ENCODE measurements at places on chromosomes 3 and 15.

DNA sequence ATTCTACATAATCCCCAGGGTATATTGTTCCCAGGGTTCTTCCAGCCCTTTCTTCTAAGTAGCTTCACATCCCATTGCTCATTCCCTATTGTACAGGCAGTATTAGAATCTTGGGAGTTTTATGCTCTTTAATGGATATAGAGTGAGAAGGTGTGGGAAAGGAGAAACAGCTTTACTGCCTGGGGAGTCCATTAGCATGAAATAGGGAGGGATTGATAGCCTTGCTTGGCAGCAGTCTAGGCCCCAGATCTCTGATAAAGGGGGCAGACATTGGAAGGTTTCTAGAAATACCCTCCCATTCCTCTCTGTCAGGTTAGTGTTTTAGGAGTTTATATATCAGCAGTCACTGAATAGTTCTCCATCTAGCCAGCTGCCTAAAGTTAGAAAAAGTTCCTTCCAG is 334.3 kb downstream of the UNC13C start:
- no peak for DNase-seq

DNA sequence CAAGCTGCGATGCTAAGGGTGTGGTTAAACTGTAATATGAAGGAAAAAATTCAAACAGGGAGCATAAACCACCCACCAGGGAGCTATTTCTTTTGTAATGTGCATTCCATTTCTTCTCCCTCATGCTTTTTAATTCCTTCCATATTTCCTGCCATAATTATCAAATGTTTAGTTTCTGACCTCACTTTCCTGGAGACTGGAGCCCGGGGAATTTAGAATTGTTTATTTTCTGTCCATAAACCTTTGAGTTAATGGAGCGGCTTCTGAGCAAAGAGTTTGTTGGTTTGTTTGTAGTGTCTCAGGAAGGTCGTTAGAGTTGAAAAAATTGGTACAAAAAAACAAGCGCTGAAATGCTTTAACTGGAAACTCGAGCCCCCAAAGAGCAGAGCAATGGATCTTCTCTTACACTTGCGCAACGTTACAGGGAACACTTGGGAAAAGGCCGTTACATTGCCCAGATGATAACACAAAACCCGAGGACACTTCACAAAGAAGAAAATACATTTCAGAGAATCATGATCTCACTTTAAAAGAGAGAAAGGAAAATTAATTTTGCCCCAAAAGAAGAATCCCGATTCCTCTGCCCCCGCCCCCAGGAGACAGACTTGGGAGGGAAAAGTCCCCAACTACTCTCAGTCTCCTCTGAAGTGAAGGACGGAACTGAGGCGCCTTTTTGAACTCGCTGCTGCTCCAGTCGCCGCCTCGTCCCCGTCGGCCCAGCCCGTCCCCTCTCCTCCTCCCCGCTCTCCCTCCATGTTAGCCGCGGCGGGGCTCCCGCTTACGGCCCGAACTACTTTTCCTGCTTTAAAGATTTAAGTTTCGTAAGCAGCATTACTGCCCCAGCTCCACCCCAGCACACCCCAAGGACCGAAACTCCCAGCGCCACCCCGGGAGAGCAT is 842 bp downstream of the FSTL1 start:
- DNase-seq: peak; percentile 2

GRCh38 chr3:184669578-184669977 is 42.3 kb downstream of the MAGEF1 start:
- DNase-seq: no peak

- DNase-seq: peak; percentile 69
Observed at GRCh38 chr15:81293728-81294515, 30.0 kb downstream of the STARD5 start.

GRCh38 chr3:189488241-189488767 is 142.9 kb upstream of the TP63 start:
- no peak for DNase-seq

GRCh38 chr3:189500798-189501495 is 130.2 kb upstream of the TP63 start:
- DNase-seq: no peak

DNA sequence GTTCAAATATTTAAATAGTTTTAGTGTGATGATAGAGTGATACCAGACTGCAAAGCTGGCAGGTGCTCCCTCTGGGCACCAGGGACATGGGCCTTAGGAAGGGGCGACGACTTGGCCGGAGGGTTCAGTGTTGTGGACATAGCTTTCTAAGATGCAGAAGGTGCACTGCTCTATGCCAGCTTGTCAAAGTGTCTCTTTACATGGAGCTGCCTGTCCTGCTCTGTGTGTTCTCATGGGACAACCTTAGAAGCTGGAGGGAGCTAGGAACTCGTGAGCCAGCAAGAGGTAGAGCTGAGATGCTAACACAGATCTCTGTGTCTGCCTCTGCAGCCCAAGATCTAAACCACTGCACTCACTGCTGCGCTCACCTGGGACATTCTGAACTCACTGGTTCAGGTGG is 77.8 kb downstream of the SENP2 start:
- DNase-seq: no peak

DNA sequence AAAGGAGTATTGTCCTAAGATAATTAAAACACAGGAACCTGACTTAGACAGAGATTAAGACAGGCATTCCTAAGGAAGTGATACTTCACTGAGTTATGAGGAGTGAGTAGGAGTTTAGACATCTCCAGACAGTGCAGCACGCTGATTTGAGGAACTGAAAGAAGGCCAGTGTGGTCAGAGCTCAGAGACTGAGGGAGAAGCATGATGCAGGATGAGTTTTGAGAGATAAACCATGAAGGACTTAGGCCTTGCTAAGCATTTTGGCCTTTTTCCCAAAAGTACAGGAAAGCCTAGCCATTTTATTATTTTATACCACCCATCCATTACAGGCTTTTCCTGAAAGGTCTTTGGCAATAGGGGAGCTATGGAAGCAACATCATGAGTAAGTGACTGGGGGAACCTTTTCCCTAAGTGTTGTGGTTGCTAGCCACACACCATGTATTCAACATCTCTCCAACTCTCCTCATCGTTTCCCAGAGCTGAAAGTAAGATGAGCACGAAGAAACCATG is 375.6 kb upstream of the TPRG1 start:
- no peak for DNase-seq

DNA sequence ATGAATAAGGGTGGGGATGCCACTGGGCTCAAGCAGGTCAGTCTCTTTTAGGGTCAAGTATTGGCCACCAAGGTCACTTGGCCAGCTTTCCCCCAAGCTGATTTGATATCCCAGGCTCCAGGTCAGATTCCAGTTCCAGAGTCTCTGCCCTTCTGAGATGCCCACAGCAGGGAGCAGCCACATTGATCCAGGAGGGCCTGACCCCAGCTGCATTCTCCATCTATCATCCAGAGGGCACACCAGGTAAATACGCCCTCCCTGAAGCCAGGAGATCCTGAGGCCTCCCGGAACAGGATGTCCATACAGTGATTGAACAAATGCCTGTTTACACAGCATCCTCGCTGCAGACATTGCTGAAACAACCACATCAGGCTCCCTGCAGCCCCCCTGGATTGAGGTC is 264.6 kb upstream of the TLE3 start:
- no peak for DNase-seq

DNA sequence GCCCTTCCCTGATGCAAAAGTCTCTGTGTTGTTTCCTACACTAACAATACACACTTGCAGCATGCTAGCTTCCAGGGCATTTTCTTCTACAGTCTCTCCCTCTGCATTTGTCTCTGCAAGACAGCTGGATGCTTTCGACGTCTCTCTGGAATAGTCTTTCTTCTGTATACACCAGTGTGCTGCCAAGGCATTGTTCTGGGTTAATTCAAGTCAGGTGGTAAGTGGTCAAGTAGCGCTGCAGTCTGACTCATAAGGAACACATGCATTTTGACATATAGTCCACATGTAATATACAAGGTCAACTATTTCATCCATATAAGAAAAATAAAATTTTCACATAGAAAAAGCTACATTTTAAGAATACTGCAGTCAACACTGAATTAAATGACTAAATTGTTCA is 92.7 kb downstream of the MYLK start:
- no peak for DNase-seq

DNA sequence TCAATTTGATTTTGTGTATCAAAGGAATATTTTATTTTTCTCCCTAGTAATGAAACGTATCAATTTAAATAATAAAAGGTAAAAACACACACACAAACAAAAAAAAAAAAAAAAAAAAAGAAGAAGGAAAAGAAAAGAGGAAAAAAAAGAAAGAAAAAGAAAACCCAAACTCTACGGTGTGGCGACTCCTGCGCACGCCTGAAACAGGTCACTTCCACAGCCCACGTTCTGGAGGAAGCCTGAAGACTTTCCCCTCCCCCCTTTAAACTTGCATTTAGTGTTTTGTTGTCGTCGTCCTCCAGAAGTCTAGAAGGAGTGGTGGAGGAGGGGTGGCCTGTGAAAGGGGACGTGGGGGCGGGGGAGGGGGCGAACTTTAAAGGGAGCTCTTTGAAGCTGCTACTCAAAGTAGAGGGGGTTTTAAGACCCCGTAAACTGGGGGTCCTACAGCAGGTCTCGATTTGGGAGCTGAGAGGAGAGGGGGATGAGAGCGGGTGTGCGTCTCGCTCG is 2.3 kb upstream of the TLE3 start:
- no peak for DNase-seq

DNA sequence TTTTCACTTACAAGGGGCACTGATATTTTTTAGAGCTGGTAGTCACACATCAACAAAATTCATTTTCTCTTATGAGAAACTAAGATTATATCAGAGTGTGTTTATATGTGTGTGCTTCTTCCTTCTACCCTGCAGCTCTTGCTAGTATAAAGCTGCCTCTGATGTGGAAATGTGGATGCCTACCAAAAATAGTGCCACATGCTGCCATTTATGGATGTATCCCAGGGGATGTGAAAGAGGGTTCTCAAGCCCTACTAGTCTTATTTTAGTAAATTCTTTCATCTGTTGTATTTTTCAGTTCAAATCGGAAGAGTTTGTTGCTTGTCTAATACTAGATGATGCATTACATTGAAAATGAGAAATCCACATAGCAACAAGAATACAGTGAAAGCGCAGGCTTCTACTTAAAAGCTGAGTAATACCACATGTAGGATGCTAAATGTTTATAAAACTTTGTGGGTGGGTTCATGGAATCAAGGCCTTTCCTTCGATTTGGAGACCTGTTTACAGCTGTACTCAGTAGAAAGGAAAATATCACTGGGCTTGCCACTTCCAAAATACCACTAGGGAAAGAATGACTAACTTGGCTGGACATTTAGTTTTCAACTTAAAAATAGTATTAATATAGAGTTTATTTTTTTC is 399.2 kb downstream of the EPHA3 start:
- no peak for DNase-seq

GRCh38 chr3:57160765-57161538 is 4.2 kb downstream of the IL17RD start:
- no peak for DNase-seq

DNA sequence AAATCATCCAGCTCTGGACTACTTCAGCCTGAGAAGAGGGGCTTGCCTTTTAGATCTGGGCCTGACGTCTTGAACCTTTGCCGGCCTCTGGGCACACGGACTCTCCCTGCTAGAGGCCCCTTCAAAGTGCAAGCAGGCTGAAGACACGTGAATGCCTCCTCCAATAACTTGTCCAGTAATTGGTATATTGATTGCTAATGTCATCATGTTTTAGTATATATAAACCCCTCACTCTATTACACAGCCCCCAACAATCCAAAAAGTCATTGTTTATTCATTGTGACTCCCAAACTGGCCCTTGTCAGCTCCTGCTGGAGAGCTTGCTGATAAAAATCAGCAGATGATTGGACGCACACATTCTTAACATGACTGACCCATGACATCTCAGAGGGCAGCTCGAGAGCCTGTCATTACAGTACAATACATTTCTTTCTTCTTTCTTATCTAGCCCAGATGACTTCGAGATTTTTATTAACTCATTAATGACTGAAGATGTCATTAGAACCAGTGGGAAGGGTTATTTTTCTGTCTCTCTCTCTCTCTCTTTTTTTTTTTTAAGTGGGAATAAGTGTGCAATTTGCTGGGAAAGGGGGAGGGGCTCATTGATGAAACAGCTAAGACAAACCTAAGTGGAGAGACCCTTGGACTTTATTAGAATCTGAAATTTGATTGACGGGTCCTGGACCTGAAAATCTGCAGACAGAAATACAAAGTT is 65.5 kb upstream of the NR2F2 start:
- no peak for DNase-seq

- DNase-seq: no peak
Observed at GRCh38 chr15:39061952-39062464, 497.4 kb upstream of the RASGRP1 start.

- DNase-seq: no peak
Observed at GRCh38 chr3:15319575-15319974, 12.8 kb downstream of the SH3BP5 start.

- DNase-seq: no peak
Observed at GRCh38 chr3:170598091-170598502, 12.2 kb upstream of the SLC7A14 start.

GRCh38 chr15:34154725-34155204 is 52.9 kb downstream of the PGBD4 start:
- no peak for DNase-seq

DNA sequence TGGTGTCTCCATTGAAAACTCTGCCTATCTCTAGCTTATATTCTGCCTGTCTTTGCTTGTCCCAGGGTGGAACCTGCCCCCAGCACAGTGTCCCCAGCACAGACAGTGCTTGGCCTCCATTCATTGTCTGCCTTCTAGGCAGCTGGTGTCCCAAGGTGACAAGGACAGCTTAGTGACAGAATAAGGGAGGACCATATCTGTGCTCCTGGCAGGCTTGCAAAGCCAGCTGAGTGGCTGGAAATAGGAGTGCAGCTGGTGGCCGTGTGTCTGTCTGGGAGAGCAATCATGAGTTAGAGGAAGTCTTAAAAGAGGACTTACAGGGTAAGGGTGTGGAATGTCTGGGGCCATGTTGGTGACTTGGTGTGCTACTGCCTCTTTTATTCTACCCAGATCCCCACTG is 33.4 kb downstream of the SCN5A start:
- no peak for DNase-seq

DNA sequence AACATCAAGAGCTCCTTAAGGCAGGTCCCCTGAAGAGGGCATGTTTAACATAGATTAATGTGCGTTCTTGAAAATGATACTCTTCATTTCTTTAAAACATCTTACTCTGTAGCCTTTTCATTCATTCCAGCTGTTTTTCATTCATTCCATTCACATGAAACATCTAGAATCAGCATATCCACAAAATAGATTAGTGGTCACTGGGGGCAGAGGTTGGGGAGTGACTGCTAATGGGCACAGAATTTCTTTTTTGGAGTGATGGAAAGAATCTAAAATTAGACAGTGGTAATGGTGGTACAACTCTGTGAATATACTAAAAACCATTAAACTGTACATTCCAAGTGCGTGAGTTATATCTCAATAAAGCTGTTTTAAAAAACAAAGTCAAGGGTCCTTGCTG is 15.4 kb upstream of the CXCR6 start:
- no peak for DNase-seq

- no peak for DNase-seq
Observed at GRCh38 chr3:42300013-42300412, 34.0 kb upstream of the CCK start.

Measured in T-helper 2 cell (primary cell).